NCI-H510A treated with DMSO at 0.1 percent for 48 hours (cell line): ENCODE measurements at places on chromosomes 16 and 17.

- DNase-seq = no peak
These were observed 22.4 kb downstream of the SLC35G3 start for GRCh38 chr17:35171834-35172233.

DNA sequence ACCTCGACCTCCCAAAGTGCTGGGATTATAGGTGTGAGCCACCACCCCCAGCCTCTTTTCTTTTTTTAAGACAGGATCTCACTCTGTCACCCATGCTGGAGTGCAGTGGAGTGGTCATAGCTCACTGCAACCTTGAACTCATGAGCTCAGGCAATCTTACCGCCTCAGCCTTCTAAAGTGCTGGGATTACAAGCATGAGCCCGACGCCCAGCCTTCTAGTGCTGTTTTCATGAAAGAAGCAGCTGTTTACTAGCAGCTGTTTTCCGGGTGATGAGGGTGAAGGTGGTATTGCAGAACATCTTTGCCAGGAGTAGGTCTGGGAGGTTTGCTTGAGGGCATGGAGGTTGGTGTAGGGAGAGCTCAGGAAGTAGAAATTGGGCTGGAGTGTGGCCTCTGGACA is 2.0 kb downstream of the ADCY7 start:
- no peak for DNase-seq

DNA sequence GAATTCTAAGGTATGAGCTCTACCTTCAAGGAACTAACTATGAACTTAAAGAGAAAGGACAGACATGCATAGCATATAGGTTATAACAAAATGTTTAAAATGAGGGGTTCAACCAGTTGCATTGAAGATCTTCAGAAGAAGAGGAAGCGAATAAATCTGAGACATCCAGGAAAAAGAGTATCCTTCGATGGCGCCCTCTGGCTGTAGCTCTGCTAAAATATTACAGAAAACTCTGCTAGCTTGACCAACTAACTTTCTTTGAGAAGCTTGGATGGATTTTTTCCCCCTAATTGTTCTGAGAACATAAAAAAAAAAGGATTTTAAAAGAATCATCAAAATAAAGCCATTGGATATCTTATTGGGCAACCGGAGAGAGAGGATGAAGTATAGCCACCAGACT is 659.9 kb upstream of the SOX9 start:
- DNase-seq = no peak

- DNase-seq = no peak
These were observed 80.2 kb upstream of the DOC2B start for GRCh38 chr17:261635-262034.

DNA sequence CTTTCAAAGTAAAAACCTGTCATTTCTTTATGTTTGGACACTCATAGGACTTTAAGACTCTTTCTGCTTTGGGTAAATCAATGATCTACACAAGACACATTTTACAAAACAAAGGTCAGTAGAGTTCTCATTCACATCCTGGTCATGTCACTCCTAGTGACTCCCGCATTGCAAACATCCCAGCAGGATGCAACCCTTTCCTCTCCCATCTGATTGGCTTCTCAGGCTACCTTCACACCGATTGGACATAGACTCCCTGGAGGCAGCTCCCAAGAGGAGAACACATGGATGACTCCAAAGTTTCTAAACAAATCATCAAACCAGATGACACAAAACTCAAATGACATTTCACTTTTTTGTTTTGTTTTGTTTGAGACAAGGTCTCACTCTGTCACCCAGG is 43.8 kb upstream of the ACSM2B start:
- DNase-seq = no peak

GRCh38 chr16:15961060-15961511 is 11.7 kb downstream of the ABCC1 start:
- no peak for DNase-seq

DNA sequence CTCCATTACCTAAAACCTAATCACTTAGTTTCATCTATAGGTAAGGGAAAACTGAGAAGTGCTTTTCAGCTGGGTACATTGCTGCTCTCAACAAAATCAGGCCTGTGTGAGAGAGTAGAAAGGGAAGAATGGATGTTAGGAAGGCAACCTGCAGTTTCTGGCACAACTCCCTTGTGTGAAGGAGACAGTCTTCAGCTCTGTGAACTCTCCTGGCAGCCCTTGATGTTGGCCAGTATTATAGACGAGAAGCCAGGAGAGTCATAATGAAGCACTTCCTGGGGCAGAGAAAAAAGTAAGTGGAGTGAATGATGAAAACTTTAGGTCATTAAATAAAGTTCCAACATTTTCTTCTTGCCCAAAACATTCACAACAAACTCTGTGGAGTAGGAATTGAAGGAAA is 260.1 kb downstream of the IRX3 start:
- no peak for DNase-seq

- no peak for DNase-seq
These were observed 376.2 kb upstream of the TOM1L1 start for GRCh38 chr17:54524501-54524900.

DNA sequence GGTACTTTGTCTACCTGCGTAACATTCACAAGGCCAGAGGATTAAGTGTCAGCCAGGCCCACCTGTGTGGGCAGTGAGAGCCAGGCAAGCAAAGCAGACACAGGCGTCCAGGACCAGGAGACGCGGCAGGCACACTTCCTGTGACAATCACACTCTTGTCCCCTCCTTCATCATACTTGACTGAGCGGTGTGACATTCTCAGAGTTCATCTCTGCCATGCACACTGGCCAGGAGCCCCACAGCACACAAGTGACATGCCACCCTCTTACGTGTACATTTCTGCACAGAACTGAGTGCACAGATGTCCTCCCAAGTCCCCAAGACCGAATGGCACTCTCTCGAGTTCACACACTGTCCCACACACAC is 8.7 kb downstream of the PPP1R9B start:
- no peak for DNase-seq

DNA sequence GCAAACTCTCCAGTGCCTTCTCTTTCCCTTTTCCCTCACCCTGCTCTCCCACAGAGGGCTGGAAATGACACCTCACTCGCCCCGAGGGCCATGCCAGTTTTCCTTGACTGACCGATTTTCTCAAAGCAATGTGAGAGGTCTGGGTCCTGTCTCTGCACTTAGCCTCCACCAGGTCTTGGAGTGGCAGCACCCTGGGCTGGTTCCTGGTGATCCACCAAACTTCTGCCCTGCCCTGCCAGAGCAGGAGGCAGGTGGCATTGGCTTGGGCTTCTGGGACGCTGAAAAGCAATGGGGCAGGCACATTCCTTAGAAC is 97.5 kb downstream of the RAB11FIP4 start:
- DNase-seq = no peak

DNA sequence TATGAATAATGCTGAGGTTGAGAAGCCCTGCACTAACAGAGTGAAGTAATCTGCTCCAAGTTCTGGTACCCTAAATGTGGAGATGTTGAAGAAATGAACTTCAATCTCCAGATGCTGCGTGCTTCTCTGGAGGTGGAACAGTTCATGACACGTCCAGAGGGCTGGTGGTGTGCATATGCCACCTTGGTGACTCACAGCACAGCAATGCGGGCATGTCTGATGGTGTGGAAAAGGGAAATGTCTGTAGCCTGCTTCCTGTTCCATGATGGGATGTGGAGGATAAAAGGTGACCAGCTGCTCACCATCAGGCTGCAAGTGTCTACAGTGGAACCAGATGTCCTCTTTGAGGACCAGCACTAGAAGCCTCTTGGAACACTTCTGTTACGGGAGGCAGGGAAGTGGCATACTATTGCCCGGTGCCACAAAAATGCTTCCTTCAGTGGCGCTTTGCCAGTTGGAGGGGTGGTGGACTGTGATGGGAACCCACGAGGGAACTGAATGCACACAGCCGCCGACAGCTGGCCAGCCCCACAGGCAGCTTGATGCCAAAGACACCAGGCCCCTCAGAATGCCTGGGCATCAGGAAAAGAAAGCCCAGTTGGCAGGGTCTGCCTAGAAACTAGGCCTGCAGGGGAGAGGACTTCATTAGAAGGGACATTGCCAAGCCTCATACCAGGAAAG is 19.9 kb downstream of the SNX11 start:
- DNase-seq = no peak

- DNase-seq = no peak
These were observed 19.7 kb downstream of the WFDC1 start for GRCh38 chr16:84314373-84314772.

DNA sequence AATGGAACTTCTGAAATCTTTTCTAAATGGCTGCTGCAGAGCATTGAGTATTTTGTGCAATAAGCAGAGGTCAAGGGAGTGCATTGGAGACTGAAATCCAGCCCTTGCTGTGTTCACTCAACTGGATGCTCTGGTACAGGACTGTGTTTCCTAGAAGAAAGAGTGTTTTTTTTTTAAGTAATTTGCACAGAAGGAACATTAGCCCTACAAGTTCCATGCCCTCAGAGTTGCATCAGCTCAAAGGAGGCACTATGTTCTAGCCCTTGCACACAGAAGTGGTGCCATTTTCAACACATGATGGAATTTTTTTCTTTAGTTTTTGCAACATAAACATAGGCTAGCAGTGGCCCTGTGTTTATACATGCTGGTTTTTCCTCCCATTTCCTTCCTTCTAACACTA is 144.1 kb upstream of the HLF start:
- DNase-seq = no peak
